Endothelial cell of umbilical vein (primary cell): ENCODE measurements at places on chromosomes 6 and 20. TPM values are rescaled to one million over a fixed set of nuclear protein-coding genes. Genes with fewer than 3 reads are reported as not detected.

NR2E1 gene
- total RNA-seq: not detected in 2 replicates

NOP56 gene
- 305 and 329 TPM in 2 replicates for total RNA-seq

CLPSL1 gene
- total RNA-seq: not detected in 2 replicates

RGS17 gene
- total RNA-seq: 1.1 and 2.3 TPM in 2 replicates

OXT gene
- not detected in 2 replicates for total RNA-seq

IGF2R gene
- total RNA-seq: 59.7 and 60.2 TPM in 2 replicates

FAM209B gene
- not detected in 2 replicates for total RNA-seq

HCRTR2 gene
- total RNA-seq: not detected in 2 replicates

OR2J3 gene
- not detected in 2 replicates for total RNA-seq

POU5F1 gene
- total RNA-seq: not detected in 2 replicates

C6orf163 gene
- total RNA-seq: 2.2 and 2.5 TPM in 2 replicates

- no peaks in the 10 kb centered on the region for H3K36me3 ChIP-seq
- H3K27me3 ChIP-seq: peaks cover 2% of the 10 kb centered on the region
- H3K4me1 ChIP-seq: peaks cover 16% of the 10 kb centered on the region
- peak; percentile 86 for DNase-seq
Observed at GRCh38 chr6:116531675-116532570, 13.6 kb downstream of the TRAPPC3L start.

- peak; percentile 65 for DNase-seq
- no peaks in the 10 kb centered on the region for H3K36me3 ChIP-seq
- H3K27ac ChIP-seq: peak overlapping the region; percentile 62
- peak overlapping the region; percentile 42 for H3K4me3 ChIP-seq
Observed at GRCh38 chr6:26155061-26155930, 68.1 kb downstream of the HFE start.

DNA sequence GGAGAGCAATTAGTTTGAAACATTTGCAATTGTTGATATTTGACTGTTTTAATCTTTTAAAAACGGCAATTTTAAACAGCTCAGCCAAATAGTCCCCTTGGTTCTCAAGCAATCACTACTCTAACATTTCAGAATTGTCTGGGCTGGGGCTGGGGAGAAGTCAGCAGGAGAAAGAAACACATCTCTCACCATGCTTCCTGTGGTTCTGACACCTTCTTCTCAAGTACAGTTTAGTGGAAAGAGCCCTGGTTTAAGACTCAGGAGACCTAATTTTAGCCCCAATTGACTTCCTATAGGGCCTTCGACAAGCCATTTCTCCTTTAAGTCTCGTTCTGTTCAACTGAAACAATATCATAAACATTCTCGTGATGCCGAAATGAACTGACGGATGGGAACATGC is 168.4 kb upstream of the CDYL start:
- H3K4me3 ChIP-seq: no peak overlapping the region
- DNase-seq: no peak

- no peaks in the 10 kb centered on the region for H3K36me3 ChIP-seq
- DNase-seq: peak; percentile 22
- H3K4me3 ChIP-seq: no peak overlapping the region
- H3K27me3 ChIP-seq: no peaks in the 10 kb centered on the region
- no peak overlapping the region for H3K27ac ChIP-seq
- no peaks in the 10 kb centered on the region for H3K4me1 ChIP-seq
Observed at GRCh38 chr6:2037237-2037926, 208.0 kb downstream of the GMDS start.

GRCh38 chr20:52193133-52193532 is 1.6 kb upstream of the ZFP64 start:
- no peak overlapping the region for H3K4me3 ChIP-seq
- no peak for DNase-seq
- no peak overlapping the region for H3K27ac ChIP-seq
- no peaks in the 10 kb centered on the region for H3K36me3 ChIP-seq
- peaks cover 3% of the 10 kb centered on the region for H3K27me3 ChIP-seq
- H3K4me1 ChIP-seq: peaks cover 12% of the 10 kb centered on the region

GRCh38 chr20:25526446-25526845 is 58.9 kb downstream of the NINL start:
- no peak overlapping the region for H3K27ac ChIP-seq
- H3K4me3 ChIP-seq: no peak overlapping the region
- no peaks in the 10 kb centered on the region for H3K36me3 ChIP-seq

GRCh38 chr6:97113170-97113569 is 169.8 kb downstream of the MMS22L start:
- H3K4me1 ChIP-seq: no peaks in the 10 kb centered on the region
- H3K27me3 ChIP-seq: no peaks in the 10 kb centered on the region
- no peak for DNase-seq
- no peak overlapping the region for H3K4me3 ChIP-seq

DNA sequence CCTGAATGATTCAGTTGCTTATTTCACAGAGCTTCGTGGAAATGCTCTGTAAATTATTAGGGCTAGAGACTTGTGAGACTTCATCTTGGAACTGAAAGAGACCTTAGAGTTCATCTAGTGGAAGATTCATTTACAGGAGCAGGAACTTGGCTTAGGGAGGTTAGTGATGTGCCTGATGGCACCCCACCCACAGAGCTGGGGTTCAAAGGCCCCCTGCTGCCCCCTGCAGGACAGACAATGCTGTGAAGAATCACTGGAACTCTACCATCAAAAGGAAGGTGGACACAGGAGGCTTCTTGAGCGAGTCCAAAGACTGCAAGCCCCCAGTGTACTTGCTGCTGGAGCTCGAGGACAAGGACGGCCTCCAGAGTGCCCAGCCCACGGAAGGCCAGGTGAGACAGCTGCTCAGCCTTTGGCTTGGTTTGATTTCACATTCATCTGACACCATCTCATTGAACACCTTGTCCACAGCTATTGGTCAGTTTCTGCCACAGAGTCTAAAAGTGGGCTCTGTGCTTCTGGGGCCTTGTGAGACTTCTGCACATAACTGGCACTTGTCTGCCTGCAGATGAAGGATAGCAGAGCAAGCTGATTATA is 25.1 kb downstream of the MYBL2 start:
- H3K27me3 ChIP-seq: no peaks in the 10 kb centered on the region
- no peaks in the 10 kb centered on the region for H3K4me1 ChIP-seq
- no peak overlapping the region for H3K27ac ChIP-seq
- no peak overlapping the region for H3K4me3 ChIP-seq
- peak; percentile 37 for DNase-seq

GRCh38 chr6:5680095-5680494 is 326.6 kb downstream of the NRN1 start:
- no peak for DNase-seq
- H3K36me3 ChIP-seq: no peaks in the 10 kb centered on the region
- no peaks in the 10 kb centered on the region for H3K4me1 ChIP-seq
- no peaks in the 10 kb centered on the region for H3K27me3 ChIP-seq

GRCh38 chr20:23349338-23350195 is 1.0 kb upstream of the NXT1 start:
- H3K36me3 ChIP-seq: peaks cover 7% of the 10 kb centered on the region
- H3K4me1 ChIP-seq: peaks cover 19% of the 10 kb centered on the region
- H3K27ac ChIP-seq: peak overlapping the region; percentile 94

DNA sequence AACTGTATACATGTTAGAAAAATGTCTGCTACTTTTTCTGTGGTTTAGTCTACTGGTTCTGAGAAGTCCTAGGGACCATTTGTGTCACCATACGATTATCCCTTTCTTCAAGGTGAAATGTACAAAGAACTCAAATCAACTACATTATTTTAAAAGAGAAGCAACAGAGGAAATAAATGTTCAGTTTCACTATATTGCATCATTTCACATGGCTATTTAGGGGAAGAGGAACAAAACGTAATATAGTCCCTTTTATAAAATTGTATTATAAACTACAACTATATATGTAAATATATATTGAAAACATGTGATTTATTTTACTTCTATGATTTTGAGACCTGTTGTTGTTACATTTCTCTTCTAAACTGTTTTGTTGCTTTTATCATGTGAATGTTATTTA is 1308.0 kb downstream of the EPHA7 start:
- no peak for DNase-seq
- H3K27me3 ChIP-seq: no peaks in the 10 kb centered on the region
- H3K36me3 ChIP-seq: no peaks in the 10 kb centered on the region
- no peak overlapping the region for H3K27ac ChIP-seq
- no peak overlapping the region for H3K4me3 ChIP-seq

DNA sequence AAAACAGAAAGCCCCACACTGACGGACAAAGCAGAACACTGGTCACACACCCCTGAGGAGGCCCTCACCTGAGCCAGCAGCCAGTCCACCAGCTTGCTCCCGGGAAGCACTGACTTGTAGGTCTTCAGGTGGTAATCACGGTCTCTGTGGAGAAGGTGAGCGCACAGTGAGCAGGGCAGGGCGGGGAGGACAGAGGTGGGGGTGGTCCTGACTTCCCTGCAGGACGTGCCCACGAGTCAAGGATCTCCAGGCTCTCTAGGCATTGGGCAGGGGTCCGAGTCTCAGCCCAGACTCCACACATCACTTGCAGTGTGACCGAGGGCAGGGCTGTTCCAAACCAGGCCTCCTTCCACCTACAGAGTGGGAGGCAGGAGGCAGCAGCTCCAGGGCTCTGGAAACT is 151.7 kb downstream of the PREX1 start:
- DNase-seq: no peak
- no peak overlapping the region for H3K27ac ChIP-seq
- H3K4me1 ChIP-seq: no peaks in the 10 kb centered on the region
- no peaks in the 10 kb centered on the region for H3K27me3 ChIP-seq
- no peak overlapping the region for H3K4me3 ChIP-seq

GRCh38 chr6:29509239-29509638 is 21.5 kb upstream of the MAS1L start:
- no peak for DNase-seq
- H3K27ac ChIP-seq: no peak overlapping the region
- H3K4me1 ChIP-seq: no peaks in the 10 kb centered on the region
- no peaks in the 10 kb centered on the region for H3K36me3 ChIP-seq

DNA sequence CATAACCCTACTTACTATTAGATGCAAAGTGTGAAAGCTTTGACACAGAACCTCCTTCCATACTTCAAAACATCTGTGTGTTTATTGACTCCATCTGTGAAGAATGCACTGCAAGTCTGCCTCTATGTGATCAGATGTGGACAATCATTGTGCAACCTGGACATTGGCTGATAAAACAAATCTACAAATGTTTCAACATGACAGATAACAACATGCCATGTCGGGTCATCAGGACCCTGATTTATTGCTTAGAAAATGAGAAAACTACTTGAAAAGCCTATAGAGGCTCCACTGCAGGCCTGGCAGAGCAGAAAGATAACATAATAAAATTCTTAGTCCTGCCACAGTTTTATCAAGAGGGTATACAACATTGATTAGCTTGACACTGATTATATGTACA is 1286.4 kb downstream of the GRIK2 start:
- H3K27me3 ChIP-seq: no peaks in the 10 kb centered on the region
- H3K4me1 ChIP-seq: no peaks in the 10 kb centered on the region
- no peaks in the 10 kb centered on the region for H3K36me3 ChIP-seq
- H3K4me3 ChIP-seq: no peak overlapping the region

DNA sequence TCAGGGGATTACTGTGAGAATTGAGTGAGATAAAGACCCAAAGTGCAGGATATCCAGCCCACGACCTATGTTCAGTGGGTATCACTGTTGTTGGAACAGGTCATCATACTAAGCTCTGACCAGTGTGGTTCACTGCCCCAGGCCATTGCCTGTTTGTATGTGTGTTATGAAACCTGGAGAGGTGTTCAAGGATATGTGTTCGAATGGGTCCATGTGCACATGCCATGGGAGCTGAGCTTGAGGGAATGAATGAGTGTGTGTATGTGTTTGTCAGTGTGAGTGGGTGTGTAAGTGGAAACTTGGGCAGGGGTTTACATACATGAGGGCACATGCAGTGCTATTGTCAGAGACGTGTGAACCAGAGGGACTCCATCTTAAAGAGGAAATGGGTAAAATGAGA is 17.7 kb upstream of the AHCY start:
- H3K36me3 ChIP-seq: no peaks in the 10 kb centered on the region
- H3K27ac ChIP-seq: no peak overlapping the region

DNA sequence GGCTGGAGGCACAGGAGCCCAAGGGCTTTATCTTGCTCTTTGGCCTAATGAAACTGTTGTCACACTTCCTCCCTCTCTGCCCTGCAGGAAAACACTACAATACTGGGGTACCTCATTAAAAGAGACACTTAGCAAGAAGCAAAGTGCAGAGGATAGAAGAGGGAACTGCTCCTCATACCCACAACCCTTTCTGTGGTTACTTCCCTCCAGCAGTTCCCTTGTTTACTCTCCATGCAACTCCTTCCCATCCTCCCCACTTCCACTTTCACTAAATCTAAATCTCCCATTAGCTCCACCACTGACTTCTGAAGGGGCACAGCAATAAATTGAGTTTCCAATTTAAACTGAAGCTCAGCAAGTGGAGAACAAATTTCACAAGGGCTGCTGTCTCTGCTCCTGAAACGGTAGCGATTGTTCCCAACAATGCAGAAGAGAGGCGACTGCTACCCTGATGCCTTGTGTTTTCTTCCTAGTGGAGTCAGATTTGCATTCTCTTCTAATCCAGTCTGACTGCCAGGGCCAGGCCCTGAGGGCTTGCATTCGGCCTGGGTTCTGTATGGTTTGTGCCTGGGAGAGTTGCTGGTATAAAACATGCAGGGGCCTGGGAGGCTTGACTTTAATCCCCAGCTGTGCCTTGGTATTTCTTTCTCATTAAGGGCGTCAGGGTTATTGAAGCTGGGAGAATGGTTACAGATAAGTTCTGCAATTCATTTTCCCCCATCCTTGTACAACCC is 454.7 kb downstream of the TFAP2B start:
- H3K27me3 ChIP-seq: no peaks in the 10 kb centered on the region
- no peak for DNase-seq

DNA sequence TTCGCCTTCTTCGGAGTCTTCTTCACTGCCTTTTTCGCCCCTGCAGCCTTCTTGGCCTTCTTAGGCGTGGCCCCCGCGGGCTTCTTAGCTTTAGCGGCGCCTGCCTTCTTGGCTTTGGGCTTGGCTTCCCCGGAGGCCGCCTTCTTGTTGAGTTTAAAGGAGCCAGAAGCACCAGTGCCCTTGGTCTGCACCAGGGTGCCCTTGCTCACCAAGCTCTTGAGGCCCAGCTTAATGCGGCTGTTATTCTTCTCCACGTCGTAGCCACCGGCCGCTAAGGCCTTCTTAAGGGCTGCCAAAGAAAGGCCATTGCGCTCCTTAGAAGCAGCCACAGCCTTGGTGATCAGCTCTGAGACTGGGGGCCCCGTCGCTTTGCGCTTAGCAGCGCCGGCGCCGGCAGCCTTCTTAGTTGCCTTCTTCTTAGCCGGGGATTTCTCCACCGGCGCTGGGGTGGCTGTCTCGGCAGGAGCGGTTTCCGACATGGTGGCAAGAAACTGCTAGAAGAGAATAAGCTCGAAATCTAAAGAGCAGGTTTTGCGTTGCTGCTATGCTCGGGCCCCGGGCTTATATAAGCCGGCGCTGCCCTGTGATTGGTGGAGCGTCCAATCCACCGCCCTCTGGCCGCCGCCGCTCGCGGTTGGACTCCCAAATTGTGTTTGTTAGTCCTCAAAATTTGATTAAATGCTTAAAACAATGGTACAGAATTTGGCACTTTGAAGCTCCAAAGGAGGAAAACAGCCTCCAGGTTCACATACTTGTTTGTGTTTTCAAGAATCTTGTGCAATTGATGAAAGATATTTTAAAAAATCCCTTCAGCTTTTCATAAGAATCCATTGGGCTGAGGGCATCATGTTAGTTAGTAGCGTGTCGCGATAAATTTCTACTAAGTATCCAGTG is 44.9 kb downstream of the OR2B2 start:
- no peaks in the 10 kb centered on the region for H3K27me3 ChIP-seq
- peak overlapping the region; percentile 74 for H3K27ac ChIP-seq
- peaks cover 13% of the 10 kb centered on the region for H3K4me1 ChIP-seq
- peak overlapping the region; percentile 43 for H3K4me3 ChIP-seq
- peak; percentile 82 for DNase-seq
